Stimulated activated CD4-positive, alpha-beta T cell treated with anti-CD3 and anti-CD28 coated beads, Interleukin-1b, Interleukin-23, amount 100 ng/mL, for 1 hour (primary cell): ENCODE measurements at places on chromosomes 6 and 20.

DNA sequence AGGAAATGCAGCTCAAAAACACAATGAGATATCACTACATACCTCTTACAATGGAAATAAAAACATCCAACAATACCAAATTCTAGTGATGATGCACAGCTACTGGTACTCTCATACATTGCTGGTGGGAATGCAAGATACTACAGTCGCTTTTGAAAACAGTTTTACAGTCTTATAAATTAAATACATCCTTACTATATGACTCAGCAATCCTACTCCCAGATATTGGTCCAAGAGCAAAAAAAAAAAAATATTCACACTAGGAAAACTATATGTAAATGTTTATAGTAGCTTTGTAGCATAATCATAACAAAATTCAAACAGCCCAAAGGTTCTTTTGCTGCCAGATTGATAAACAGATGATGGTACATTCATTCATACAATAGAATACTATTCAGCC is 217.4 kb upstream of the FAM83B start:
- DNase-seq: no peak

DNA sequence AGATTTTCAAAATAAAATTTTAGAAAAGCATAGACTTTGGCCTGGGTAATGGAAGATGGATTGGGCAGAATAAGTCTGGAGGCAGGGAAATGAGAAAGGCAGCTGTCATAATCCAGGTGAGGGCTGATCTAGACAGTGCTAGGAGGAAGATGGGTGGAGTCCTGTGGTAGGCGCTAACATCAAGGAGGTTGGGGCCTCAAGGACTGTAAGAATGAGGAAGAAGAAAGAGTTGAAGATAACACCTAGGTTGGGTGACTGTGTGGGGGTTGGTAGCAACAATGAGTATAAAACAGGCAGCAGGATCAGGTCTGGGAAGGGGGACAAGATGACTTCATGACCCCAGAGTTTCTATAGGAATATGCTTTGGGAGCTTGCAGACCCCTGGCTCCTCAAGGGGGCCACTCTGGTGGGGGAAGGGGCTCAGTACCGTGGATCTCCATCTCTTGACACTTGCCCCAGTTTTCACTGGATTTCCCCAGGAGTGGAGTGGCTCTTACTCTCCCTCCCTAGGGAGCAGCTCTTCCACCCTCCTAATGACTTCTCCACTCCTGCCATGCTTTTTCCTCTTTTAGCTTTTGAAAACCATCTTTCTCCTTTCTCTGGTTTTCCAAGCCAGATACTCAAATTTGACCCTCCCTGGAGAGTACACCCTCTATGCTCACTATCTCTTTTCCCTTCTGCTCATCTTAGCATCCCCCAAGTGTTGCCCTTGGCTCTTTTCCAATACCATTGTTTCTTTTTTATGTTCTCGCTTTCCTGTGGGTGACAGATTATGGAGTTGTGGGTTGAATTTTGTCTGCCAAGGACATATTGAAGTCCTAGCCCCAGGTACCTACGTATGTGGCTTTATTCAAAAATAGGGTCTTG is 14.8 kb downstream of the TRIM31 start:
- DNase-seq: no peak

DNA sequence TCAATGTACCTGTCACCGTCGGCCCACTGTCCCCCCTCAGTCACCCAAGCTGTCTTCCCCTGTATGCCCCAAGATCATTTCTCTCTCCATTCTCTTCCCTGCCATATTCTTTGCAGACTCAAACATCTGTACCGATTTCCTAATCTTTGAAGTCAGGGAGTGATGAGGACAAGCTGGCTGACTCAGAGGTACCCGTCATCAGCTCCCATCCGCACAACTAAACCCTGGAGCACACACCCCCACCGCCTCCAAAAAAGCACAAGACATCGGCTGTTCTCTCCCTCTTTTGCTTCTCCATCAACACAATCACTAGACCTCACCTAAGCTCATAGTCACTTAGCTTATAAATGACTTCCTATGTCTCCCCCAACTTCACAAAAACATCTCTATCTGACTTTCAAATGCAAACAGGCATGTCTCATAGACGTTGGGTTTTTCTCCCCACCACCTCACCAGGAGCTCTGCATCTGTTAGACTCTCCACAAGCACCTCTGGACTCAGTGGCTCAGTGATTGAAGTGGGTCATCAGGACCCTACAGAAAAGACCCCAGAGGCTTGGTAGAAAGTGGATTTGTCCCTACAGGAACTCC is 11.5 kb upstream of the NFATC2 start:
- DNase-seq: no peak

DNA sequence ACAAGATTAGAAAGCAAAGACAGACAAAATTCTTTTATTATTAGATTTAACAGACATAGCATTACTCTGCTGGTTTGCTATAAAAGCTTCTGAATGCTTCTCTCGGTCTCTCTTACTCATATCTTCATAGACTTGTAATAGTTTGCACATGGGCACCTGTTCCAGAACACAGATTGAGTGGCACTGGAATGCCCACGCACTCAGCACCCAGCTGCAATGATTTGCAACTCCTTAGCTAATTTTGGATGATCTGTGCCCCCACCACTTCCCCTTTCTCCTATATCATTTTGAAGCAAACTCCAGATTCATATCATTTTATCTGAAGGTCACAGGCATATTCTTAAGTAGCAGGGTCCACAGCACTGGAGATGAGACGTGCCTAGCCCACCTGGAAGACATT is 148.8 kb downstream of the CFAP61 start:
- DNase-seq: no peak

- no peak for DNase-seq
Observed at GRCh38 chr20:39602649-39603048, 640.5 kb downstream of the DHX35 start.

GRCh38 chr6:41071501-41071922 is 644 bp downstream of the OARD1 start:
- DNase-seq: peak; percentile 29

GRCh38 chr20:10927011-10927583 is 253.3 kb upstream of the JAG1 start:
- DNase-seq: no peak

DNA sequence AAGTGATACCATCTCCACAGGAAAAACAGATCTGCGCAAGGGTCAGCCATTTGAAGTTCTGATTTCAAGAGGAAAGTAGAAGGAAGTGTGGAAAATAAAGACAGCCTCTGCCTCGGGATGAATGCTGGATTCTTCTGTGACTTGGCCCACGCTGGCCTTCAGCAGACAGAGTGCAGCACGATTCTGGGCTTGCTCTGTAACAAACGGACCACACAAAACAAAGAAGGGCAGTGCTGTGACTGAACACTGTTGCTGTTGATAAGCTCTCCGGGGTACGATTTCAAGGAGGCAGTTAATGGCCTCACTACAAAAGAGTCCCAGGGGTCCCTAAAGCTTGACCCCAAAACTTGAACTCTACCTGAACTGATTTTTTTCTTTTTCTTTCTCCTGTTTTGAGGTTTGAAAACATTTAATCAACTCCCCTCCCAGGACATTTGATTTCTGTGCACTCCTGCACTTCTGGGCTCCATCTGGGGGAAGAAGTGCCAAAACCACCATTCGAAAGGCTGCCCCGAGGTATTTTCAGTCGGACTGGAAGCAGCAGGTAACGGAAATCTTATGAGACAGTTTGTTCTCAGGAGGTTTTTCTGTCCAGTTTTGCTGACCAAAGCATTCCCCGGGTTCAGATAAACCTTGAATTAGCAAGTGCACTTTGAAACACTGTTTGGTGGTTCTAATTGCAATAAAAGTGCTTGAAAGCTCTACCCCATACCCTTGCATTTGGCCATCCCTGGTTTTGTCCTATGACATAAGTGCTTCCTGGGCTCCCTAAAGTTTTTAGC is 189.6 kb downstream of the MYLK4 start:
- DNase-seq: no peak

GRCh38 chr20:31811198-31811597 is 8.0 kb upstream of the MYLK2 start:
- DNase-seq: no peak

DNA sequence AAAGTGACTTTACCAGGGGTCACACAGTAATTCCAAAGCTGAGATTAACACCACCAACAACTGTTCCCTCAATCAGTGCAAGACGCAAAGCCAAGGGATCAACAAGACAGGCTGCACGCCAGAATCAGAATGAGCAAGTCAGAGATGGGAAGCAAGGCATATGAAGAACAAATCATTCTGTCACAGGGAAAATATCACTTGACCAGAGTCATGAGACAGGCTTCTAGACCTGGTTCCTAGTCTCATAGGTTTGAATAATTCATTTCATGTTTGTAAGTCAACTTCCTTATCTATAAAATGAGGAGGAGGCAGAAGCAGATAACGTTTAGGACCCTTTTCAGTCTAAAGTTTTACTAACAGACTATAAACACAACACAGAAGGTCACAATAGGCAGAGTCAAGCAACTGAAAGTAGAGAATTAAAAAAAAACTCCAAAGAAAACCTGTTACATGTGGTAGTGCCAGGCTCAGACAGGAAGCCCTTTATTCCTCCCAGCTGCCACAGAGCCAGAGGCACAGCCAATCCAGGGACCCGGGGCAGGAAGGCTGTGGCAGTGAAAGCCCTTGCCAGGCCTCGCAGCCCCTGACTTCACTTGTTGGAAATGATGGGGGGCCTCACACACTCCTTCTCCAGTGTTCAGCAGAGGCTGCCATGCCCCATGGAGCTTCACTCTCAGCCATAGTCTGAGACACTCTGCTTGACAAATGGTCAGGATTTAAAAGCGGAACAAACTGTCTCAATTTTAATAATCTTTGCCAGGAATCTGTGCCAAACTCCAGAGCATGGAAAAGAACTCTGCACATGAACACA is 29.2 kb upstream of the DST start:
- no peak for DNase-seq

DNA sequence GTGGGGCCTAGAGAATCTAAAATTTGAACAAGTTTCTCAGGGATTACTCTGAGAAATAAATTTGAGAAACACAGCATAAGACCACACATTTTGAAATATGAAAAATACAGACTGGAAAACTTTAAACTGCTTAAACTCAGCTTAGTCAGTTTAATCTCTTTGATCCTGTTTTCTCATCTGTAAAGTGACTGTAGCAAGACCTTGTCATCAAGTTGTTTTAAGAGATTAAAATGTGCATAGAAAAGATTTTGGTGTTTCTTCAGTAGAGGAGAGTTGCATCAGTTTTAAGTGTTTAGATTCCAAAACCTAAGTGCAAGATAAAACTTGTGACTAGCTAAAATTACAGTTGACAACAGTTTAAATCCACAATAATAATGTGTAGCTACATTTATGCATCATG is 8.1 kb upstream of the BCKDHB start:
- DNase-seq: no peak

DNA sequence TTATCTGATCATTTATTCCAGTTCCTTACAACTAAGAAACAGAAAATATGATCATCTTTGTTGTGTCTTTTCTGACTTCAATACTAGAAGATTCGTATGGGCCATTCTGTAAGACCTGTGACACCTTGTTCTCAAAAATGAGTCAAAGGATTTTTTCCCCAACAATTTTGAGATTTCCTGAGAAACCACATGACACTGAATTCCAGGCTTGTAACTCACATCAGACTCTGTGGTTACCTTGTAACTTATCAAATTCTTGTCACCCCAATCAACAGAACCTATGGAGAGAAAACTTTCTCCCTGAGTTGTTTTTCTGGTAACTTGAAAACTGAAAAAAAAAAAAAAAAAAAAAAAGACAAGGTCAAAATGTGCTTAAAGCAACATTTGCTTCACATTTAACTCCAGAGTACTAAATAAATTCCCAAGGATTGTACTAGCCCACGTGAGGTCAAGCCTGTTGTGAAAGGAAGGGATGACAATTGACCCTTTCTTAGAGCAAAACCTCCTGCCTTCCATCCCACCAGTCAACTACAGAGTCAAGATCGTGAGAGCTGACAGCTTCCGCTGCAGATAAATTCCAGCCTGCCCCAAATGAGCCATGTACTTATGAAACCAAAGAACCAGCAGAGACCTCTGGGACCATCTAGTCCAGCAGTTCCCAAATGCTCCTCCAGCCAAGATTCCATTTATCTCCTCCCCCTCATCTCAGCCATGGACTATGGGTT is 140.3 kb downstream of the TBX18 start:
- DNase-seq: no peak

GRCh38 chr20:53635221-53635620 is 41.6 kb upstream of the ZNF217 start:
- no peak for DNase-seq

DNA sequence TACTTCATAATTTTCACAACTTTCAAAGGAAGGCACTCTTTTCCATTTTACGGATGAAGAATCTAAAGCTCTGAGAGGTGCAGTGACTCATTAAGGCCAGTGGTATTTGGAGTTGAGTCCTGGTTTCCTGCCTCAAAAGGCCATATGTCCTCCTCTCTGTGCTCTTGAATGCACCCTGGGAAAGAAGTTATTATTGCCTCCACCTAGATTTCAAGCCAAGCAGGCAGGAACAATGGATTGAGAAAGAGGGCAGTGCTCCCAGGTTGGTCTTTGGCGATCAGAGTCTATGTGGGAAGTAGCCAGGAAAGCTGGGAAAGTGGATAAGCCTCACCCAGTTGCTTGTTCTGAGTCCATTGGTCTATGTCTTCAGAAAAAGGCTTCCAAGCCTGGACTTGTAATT is 165.0 kb downstream of the MAFB start:
- no peak for DNase-seq

DNA sequence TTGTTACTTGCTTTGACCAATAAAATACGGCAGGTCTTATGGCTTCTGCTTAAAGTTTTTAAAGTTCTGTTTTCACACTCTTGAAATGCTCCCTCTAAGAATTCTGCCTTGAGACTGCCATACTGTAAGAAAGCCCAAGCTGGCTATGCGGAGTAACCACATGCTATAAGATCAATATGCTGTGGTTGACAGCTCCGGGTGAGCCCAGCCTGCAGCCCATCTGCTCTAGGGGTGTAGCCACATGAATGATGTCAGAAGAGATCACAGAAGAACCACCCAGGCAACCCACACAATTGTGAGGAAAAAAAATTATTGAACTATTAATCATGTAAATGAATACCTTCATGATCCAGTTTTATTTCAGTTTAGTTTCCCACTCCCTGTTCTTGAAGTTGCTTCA is 26.1 kb upstream of the SH3BGRL2 start:
- DNase-seq: no peak

DNA sequence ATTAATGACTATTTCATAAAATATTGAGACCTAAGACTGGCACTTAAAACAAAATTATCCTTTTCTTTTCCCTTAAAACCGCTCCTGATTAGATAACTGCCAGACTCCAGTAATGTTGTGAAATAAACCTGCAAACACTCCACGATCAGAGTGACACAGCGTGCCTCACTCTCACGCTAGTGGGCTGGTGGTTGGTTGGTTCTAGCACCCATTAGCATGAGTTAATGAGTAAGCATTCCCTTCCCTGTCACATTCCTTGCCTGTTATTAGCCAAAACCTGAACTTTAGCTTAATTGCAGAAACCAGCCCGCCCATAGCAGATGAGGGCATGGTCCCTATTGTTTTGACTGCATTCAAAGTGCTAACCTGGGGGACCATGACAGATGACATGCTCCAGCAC is 193.4 kb downstream of the CD83 start:
- DNase-seq: no peak

- DNase-seq: no peak
Observed at GRCh38 chr6:103798166-103798565, 1061.6 kb downstream of the HACE1 start.

DNA sequence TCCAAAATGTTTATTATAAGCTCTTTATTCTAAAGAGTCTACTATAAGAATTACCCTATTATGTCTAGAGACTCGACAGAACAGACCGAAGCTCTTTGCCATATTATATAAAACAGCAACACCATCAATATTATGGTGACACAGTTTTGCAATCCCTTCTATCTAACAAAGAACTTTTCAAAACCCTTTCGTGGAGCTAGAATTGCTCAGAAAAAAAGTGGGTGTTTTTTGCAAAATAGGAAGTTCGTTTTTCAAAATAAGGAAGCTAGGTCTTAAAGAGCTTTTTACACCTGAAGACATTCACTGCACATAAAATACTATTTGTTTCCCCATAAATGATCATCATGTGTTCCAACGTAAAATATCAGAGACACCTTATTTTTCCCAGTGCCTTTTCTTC is 240.0 kb downstream of the FOXC1 start:
- DNase-seq: no peak
